Cerebellar cortex (tissue), 1 donor: ENCODE measurements at places on chromosomes 5 and 9.

- DNase-seq, result no peak
Observed at GRCh38 chr5:18744441-18744840, 1110.2 kb downstream of the TAF11L14 start.

GRCh38 chr9:109476642-109477257 lies 21.4 kb downstream of the PTPN3 start:
- DNase-seq, result no peak

- DNase-seq, result no peak
Observed at GRCh38 chr5:3026651-3027050, 275.2 kb upstream of the IRX2 start.

DNA sequence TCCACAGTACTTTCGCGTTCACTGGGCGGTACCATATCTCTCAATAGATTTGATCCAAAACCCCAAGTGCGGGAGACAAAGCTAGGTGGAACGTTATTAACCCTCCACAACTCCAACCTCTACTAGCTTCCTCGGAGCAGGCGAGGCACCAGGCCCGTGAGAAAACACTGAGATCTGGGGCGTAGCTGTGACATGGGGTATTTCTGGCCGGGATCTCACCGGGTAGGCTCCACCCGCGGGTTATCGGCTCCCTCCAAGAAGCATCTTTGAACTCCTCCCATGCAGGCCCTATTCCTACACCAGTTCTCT lies 350 bp upstream of the SLC25A46 start:
- no peak for DNase-seq

DNA sequence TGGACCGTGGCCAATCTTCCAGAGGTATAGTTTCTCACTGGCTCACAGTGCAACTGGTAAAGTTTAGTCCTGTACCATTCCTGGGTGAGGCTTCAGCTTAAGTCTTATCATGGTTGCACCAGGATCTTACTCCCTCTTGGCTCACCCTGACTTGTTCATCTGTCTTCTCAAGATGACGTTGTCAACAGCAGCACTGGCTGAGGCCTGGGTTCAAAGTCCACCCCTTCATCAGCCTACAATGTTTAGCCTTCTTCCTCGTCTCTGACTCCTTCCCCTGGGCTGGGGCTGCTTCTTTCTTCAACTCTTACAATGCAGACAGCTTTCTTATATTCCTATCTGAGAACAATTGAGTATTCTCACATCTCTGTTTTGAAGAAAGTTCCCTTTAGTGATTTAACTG lies 311.1 kb upstream of the CLINT1 start:
- no peak for DNase-seq

GRCh38 chr5:92890841-92891244 lies 690.2 kb downstream of the NR2F1-AS1 start:
- DNase-seq, result no peak

GRCh38 chr5:174610968-174611367 lies 113.4 kb upstream of the MSX2 start:
- no peak for DNase-seq
